A549 treated with Mapracorat at 1 μM for 4 hours (cell line): ENCODE measurements at places on chromosomes 7 and 10. TPM values are rescaled to one million over a fixed set of nuclear protein-coding genes. Genes with fewer than 3 reads are reported as not detected.

STAG3 gene
- total RNA-seq = 0.06 to 0.41 TPM (median 0.23 TPM) in 5 replicates

OR2A7 gene
- total RNA-seq = not detected in 5 replicates

CLDN3 gene
- 1.7 to 3.9 TPM (median 3.5 TPM) in 5 replicates for total RNA-seq

GDF2 gene
- not detected in 5 replicates for total RNA-seq

HECW1 gene
- total RNA-seq = 11.6 to 17.2 TPM (median 15.1 TPM) in 5 replicates

TRIL gene
- not detected in 5 replicates for total RNA-seq

PPP1R17 gene
- total RNA-seq = not detected in 5 replicates

KLLN gene
- 0.41 to 0.66 TPM (median 0.49 TPM) in 5 replicates for total RNA-seq

TMEM139 gene
- total RNA-seq = 0.67 to 1.6 TPM (median 1.1 TPM) in 5 replicates

PRR15 gene
- 3.7 to 4.1 TPM (median 3.8 TPM) in 5 replicates for total RNA-seq

IL6 gene
- total RNA-seq = 1.1 to 3.5 TPM (median 1.6 TPM) in 5 replicates

PRSS2 gene
- total RNA-seq = not detected in 5 replicates

VTI1A gene
- 10.3 to 14.9 TPM (median 13.3 TPM) in 5 replicates for total RNA-seq

COL28A1 gene
- total RNA-seq = 0.45 to 0.98 TPM (median 0.65 TPM) in 5 replicates

CCDC3 gene
- total RNA-seq = 0.98 to 1.4 TPM (median 1.3 TPM) in 5 replicates
